Fibroblast of gingiva (primary cell): ENCODE measurements at places on chromosomes 1 and 21.

GRCh38 chr21:42704861-42705260 lies 51.4 kb downstream of the PDE9A start:
- DNase-seq = no peak

DNA sequence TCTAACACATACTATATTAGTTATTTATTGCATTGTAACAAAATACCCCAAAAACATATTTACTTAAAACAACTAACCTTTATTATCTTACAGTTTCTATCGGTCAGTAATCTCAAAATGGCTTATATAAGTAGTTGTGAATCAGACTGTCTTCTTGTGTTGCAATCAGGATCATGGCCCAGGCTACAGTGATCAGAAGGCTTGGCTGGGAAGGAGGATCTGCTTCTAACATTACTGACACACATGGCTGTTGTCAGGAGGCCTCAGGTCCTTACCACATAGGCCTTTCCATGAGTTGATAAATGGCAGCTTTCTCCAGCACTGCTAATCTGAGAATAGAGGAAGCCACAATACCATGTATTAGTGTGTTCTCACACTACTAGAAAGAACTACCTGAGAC lies 33.7 kb downstream of the CFH start:
- peak; percentile 4 for DNase-seq

DNA sequence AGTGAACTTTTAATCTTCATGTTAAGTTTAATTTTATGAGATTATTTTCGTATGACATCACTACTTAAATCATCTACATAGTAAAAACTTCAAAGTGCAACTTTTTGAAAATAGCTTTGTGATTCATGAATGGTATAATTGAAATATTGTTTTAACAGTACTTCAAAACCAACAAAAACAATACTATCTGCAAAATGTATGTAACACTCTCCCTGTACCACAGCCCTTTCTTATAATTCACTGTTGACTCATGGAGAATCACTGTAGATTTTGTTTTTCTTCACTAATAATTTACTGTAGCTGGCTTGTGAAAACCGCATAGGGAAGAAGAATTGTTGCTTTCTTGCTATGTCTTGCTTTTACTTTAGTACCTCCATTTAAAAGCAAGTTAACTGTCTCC lies 301.4 kb upstream of the ADAMTS5 start:
- no peak for DNase-seq

- peak; percentile 72 for DNase-seq
Observed at GRCh38 chr1:78334952-78335351, 155.8 kb upstream of the PTGFR start.

DNA sequence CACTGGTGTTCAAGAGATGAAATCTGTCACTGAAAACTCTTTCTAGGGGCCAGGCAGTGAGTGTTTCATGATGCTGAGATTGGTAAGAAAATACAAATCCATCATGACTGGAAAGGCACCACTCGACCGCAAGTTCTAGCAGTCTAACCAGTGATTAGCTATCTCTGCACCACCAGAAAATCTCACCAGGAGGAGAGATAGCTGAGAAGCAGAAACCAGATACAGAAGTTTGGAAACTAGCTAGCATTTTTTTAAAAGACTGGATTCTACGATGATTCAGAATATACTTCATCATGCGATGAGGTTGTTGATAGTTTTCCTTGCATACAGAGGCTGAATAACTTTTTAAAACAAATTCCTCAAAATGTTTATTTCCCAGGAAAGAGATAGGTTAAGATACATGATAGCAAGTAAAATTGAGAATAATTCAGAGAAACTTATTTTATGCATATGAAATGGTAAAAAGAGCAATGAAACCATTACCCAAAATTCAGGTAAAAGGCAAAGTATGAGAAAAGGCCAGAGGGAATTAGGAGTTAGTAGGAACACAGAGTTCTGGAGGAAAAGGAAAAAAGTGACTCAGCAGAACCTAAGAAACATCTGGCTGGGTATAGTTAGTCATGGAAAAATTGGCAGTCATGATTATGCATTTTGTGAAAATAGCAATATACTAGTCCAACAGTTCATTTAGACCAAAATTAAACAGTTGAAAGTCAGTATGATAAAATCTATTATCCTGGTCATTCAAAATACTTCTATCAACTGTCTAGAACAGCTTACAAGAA lies 3.3 kb upstream of the F3 start:
- DNase-seq = peak; percentile 83

GRCh38 chr1:200253774-200254495 lies 155.9 kb downstream of the ZNF281 start:
- no peak for DNase-seq

DNA sequence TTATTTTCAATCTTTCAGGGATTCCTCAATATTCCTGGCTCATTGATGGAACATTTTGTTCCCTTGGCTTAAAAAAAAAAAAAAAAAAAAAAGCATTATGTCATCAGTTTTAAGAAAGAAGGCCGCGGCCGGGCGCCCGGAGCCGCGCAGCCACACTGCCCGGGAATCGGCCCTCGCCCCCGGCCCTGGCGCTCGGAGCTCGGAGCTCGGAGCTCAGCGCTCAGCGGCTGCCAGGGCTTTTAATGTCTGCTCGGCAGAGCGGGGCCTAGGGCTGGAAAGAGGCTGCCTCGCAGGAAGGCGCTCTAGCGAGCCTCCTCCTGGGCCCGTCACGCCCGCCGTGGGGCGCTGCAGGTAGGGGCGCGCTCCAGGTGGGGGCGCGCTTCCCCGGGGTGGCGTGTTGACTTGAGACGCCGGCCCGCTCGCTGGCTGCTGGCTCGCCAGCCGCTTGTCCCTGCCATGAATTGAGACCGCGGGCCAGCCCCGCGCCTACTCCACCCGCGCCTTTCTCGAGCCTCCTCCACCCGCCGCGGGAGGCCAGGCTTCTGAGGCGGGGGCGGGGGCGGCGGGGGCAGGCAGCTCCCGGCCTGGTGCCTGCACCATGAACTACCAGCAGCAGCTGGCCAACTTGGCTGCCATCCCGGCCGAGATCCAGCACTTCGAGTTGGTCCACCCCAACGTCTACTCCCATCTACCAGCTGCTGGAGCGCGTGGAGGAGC lies 5.4 kb upstream of the TDRD5 start:
- peak; percentile 33 for DNase-seq

- no peak for DNase-seq
Observed at GRCh38 chr1:208541225-208541855, 297.2 kb upstream of the PLXNA2 start.

- no peak for DNase-seq
Observed at GRCh38 chr1:92444351-92444750, 42.4 kb downstream of the GFI1 start.

- DNase-seq = no peak
Observed at GRCh38 chr1:108531444-108531843, 28.5 kb upstream of the EEIG2 start.

DNA sequence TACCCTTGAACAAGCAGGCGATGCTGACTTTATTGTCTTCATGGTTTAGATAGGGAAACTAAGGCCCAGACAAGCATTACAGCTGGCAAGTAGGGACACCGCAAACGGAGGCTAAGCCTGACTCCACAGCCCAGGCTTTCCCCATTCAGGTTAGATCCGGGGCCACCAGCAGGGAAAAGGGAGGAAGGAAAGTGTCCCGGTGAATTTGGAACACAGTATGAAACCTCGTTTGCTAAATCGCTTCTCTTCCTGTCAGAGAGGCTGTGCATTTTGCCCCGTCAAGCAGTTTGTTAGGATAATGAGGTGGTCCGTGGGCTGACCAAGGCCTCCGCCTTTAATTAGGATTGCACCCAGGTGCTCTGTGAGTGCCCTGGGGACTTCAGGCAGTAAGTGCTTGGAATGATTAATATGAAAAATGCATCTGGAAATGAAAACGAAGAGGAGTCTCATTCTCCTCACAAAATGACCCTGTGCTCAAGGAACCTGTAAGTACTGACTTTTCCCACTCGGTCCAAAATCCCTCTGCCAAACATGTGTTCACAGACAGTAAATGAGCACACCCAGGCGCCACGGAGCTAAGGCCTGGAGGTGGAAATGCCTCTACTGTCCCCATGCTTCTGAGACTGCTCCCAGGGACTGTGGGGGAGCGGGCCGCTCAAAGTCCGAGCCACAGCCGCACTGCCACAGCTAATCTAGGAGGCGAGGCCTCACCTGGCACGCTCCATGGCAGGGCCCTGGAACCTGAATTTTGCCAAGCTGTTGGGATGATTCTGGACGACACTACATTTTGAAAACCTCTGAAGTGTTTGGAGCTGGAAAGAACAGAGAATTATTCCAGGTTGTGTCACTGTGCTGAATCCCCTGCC lies 234.1 kb downstream of the SDCCAG8 start:
- DNase-seq = no peak

DNA sequence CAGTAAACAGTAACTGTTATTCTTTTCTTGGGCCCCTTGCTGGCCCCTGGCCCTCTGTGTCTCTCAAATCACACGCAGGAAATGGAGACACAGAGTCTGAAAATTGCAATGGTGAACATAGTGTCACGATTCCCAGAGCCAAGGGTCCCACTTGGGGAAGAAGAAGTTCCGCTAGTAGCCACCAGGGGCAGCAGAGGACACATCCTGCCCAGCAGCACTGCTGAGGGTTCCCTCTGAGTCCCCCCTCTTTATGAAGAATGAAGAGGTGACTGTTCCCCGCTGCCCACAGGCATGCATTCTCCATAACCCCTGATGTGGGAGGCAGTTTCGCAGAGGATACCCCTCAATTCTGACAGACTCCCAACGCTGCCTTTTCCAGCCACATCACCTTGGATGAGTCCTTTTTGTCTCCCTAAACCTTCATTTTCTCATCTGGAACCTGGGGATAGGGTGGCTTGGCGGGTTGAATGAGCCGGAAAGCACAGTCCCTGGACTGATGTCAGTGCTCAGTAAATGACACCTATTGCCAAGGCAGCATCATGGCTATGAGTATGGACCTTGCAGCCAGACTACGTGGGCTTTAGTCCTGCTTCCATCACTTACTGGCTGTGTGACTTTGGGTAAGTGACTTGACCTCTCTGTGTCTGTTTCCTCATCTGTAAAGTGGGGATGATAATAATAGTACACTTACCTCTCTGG lies 238.0 kb upstream of the TMEM51 start:
- no peak for DNase-seq

GRCh38 chr1:186730951-186731729 lies 50.9 kb upstream of the PTGS2 start:
- no peak for DNase-seq

GRCh38 chr1:56301791-56302190 lies 277.6 kb downstream of the PLPP3 start:
- DNase-seq = peak; percentile 70

DNA sequence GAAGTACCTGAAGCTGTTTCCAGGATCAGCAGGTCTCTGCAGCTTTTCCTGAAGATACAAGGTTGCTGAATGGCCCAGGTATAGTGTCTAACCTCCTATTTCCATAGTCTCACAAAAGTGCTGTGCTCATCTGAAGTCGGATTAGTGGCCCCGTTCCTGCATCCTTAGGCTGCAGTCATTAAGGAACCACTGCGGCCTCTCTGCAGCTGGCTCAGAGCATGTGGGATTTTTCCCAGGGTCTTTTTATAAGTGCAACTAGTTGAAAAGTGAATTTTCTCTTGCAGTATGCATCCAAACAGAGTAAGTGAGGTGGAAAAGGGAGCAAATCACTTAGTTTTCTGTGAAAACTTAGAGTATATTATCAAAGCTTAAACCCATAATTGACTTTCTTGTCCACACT lies 565.3 kb upstream of the NEGR1 start:
- DNase-seq = no peak

GRCh38 chr1:30550365-30551220 lies 172.8 kb downstream of the MATN1 start:
- DNase-seq = no peak

- DNase-seq = no peak
Observed at GRCh38 chr1:154502744-154503115, 518 bp upstream of the SHE start.

GRCh38 chr1:177024623-177025022 lies 139.9 kb downstream of the ASTN1 start:
- DNase-seq = no peak

DNA sequence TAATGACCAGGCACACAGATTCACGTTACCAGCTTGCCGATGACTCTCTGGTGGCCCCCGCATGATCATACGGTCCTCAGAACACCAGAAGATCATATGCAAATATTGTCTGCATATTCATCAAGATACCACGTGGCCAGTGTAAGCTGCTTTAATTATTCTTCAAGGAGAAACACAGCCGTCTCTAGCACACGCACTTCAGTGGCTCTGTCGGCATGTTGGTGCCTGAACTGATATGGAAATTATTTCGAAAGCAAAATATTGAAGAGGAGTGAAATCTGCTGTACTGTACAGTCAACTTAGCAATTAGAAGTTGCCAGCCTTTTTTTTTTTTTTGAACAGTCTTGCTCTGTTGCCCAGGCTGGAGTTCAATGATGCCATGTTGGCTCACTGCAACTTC lies 5.9 kb upstream of the KIF26B start:
- DNase-seq = no peak

DNA sequence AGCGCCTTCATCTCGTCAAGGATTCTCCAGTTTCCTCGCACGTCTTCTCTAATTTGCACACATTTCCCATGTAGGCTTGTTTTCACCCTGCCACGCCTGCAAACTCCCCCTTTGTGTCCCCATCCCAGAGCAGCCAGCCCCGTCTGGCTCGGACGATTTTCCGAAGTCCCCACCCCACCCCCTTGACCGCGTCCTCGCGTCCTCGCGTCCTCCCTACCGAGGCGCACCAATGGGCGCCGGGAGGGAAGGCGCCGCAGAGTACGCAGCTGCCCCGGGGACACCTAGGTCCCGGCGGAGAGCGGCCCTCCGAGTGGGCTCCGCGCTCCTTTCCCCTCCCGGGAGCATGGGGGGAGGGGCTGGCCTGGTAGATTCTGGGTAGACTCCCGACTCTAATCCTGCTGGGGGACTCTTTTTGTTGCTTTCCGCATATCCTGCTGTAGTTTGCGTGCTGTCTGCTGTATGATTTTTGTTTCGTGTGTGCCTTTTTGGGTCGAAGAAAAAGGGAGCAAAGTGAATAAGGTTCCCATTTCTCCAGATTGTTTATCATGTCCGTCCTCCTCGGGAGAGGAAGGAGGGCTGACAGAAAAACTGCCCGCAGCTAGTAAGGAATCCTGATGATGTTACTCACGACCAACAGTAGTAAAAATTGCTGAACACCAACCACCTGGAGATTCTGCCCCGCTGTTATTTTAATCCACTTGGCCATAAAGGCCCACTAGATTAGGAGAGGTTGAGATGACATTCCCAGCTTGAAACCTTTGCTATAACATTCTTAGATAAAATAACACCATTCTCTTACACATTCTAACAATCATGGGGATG lies 1.5 kb downstream of the CACHD1 start:
- DNase-seq = peak; percentile 23
